ENCODE measurements at places on chromosomes 6 and 20.

DNA sequence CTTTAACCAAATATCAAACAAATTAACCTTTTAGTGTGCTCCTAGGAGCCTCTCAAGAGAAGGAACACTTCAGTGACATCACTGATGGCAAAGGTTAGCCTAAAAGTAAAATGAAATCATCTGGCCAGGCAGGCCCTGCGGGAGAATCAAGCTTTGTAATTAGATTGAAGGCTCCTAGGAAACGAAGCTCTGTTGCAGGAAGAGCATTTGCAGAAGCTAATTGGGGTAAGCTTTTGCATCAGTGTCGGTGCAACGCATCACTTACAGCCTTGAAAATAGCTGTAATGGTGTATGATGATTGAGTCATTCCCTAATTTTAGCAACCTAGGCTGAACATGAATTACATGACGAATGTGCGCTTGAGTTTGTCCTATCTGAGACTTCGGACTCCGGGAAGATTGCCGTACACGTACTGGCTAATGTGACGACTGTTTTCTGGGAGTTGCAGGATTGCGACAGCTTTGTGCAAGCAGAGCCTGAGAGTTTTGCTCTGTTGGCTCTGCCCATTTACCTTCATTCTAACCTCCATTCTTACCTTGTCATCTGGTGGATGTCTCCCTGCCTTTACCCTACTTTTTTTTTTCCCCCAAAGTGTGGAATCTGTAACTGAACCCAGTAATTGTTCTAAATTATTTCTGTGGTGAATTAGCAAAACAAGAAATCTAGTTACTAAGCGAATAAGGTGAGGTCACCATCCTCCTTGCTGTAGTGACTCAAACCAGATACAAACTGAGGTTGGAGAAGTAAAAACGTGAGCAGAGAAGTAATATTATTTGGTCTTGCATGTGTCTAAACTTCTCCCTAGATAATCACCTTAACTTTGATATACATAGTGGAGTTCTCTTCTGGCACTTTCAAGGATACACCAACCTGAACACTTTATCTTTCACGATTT is 675.9 kb upstream of the CITED2 start:
- peak; percentile 72 for DNase-seq

DNA sequence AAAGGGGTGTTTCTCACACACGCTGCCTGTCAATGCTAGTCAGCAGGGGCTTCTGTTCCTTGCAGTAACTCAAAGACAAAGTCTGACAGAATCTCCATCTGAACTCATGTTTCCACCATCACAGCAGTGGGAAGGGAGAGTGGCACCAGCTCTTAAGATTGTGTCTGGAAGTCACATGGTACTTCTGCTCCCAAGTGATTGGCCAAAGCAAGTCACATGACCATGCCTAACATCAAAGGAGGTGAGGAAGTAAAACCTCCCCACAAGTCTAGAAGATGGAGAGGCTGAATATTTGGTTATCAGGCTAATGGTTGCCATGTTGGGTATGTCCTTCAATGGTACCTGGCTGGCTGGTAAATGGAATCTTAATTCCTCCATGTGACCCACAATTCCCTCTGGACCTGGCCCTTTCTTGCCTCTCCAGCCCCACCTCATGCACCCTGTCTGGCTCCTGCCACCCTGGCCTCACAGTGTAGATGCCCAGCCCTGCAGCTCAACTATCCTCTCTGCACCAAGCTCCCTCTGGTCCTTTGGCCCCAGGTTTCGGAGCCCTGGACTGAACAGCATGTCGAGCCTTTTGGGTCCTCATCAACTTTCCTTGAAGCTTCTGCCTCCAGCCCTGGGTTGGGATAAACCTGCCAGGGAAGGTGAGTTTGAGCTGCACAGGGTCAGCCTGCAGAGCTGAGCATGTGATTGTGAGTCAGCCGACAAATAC is 51.0 kb upstream of the PMEPA1 start:
- DNase-seq, result no peak

DNA sequence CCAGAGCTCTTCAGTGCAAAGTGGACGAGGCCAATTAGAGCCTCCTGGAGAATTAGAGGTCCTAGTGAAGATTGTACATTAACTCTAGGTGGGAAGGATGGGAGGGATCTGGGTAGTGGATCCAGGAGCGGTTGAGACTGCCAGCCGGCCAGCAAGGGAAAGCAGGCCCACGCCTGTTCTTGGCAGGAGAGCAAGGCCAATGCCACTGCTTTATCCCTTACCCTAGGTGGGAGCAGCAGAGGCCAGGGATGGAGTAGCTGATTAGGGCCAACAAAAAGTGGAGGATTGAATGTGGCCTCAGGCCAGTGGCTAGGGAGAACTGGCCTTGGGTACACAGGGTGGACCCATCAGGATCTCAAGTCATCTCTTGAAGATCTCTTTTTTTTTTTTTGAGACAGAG is 3.7 kb downstream of the ITPR3 start:
- no peak for DNase-seq

GRCh38 chr6:129489215-129489765 is 220.7 kb downstream of the ARHGAP18 start:
- DNase-seq, result no peak

DNA sequence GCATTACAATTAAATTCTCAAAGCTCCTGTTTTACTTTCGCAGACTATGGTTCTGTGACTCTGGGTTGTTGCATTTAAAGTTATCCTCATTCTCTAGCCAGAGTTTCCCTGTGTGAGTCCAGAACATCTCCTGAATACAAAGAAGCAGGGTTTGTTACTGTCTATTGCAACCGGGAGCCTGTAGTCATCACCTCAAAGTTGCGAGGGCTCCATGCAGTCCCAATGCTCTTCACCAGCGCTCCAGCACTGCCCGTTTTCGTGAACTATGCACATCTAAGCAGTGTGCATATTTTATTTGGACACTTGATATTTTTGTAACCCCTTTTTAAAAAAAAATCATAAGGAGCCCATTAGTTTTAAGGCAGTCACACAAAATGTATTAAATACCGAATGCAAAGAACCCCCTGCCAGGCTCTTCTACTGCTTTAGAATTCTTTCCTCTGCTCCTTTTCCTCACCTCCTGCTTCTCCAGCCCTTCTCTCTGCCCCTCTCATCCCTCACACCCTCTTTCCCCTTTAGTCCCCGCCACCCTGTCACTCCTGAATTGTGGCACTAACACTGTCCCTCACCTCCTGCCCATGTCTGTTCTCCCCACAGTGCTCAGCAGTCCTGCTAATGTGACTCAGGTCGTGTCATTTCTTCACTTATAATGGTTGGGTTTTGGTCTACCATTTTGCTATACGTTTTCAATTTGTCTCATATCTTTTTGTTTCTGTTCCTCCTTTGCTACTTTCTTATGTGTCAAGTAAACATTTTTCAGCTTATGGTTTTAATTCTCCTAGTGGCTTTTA is 1.1 kb upstream of the HLA-C start:
- DNase-seq, result no peak

DNA sequence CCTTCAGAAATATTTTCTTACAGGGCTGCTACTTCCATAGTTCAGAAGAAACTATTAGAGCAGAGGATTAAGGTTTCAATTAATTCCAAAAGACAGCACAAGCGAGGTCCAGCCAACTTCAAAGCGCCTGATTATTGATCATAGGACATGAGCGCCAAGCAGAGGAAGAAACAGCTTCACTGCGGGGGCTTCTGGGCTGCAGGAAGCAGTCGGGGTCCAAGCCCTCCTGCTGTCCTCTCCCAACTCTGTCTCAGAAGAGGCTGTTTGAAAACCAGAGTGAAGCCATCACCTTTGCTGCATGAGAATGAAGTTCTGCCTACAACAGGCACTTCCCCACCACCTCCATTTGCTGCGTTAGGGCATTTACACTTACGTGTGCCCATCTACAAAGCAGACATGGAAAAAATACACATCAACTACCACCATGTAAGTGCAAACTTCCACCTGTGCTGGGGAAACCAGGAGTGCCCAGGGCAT is 23.9 kb downstream of the SUMO4 start:
- DNase-seq, result no peak

DNA sequence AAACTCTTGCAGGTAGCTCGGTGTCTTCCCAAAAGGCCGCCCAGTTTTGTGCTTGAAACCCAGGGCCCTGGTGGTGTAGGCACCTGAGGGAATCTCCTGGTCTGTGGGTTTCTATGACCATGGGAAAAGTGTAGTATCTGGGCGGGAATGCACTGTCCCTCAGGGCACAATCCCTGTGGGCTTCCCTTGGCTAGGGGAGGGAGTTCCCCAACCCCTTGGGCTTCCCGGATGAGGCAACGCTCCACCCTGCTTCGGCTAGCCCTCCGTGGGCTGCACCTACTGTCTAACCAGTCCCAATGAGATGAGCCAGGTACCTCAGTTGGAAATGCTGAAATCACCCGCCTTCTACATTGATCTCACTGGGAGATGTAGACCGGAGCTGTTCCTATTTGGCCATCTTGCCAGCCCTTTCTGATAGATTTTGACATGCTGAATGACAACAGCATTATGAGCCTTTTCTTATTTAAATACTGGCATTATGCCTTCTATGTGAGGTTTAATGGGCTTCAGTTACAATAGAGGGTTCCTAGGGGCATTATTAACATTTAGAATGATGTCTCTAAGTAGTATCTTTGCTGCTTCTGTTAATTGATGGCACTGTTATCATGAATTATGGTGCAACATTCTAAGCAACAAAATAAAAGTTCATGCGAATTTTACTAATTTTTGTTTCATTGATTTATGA is 133.7 kb upstream of the FLRT3 start:
- no peak for DNase-seq

- no peak for DNase-seq
Measured at GRCh38 chr6:52371656-52372191, 9.8 kb downstream of the PAQR8 start.

DNA sequence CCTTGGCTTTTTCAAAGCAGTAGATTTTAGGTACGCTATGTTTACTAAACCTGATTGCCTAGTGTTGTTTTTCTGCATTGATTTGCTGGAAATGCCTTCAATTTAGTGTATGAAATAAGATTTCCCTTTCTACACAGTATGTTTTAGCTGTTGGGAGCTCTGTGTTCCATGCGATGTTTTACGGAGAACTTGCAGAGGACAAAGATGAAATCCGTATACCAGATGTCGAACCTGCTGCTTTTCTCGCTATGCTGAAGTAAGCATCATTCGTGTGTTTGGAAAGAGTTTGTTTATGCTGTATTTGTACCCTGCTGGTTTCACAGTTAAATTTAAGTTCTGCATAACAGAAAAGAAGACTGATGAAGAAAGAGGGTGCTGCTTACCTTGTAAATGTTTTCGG is 1.9 kb downstream of the BTBD3 start:
- no peak for DNase-seq

DNA sequence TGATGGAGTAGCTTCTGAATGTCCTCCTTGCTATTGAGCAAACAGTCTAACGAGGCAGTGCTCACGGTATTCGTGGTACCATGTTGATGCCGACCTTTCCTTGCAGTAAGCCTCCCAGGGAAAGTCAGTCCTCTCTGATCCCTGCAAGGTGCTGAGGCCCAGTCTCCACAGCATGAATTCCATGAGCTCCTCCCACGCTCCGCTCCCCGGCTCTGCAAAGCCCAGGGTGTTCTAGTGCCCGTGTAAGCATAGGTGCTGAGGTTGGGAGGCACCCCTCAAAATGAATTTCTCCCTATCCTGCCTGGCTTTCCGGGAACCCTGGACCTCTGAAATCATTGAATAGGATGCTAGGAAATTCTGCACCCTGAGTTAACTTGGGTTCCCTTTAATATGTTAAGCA is 251.0 kb downstream of the TAF4 start:
- no peak for DNase-seq

DNA sequence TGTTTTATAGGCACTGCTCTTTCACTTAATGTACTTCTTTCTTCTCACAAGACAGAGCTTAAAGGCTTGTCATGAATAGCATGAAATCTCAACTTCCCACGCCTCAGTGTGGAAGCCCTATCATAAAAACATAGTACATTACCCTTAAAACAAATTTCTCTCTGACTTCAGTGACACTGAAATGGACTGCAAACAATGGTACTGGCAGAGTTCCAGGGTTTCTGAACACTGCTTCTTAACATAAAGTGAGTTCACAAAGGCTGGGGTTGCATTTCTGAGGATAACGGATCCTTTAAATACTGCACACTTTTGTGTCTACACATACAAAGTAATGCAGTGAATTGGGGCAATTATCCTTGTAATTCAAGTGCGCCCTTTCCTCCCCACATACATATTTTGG is 32.3 kb upstream of the PLEKHG1 start:
- DNase-seq, result no peak

GRCh38 chr20:32823737-32824588 is 4.2 kb downstream of the MAPRE1 start:
- DNase-seq, result no peak

DNA sequence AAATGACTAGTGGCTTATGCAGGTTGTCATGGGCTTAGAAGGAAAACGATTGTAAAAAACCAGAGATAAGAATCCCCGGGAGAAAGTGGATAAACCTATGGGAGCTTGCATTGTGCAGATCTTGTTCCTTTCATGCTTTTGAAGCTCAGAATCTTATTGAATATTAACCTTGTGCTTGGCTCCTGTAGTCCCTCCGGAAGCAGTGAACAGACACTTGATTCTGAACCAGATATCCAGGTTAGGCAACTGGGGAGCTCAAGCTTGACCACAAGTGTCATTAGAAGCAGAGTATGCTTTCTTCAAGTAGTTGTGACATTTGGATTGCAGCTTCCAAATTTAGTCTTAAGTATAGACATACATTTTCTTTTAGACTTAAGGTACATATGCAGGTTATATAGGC is 212.6 kb upstream of the MOCS1 start:
- DNase-seq, result no peak

GRCh38 chr6:37143585-37143984 is 26.4 kb upstream of the PIM1 start:
- no peak for DNase-seq

GRCh38 chr6:36336208-36336710 is 429 bp downstream of the BNIP5 start:
- no peak for DNase-seq

DNA sequence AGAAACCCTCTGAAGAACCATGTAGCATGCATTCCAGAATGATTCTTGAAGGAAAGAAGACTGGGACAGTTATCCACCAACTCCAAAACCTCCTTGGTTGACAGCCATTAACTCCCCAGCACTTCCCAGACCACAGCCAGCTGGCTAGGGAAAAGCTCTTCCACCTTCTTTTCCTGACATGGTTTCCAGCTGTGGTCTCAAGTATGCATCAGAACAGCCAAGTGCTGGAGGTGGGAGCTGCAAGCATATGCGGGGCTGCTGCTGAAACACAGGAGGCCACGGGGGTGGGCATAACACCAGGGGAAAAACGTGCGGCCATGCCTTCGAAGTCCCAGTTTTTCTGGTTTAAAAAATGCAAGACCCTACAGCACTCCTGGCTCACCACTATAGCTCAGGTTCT is 108.0 kb upstream of the FAM184A start:
- DNase-seq, result no peak
